Right renal cortex interstitium (tissue), 3 donors: ENCODE measurements at places on chromosomes 4 and X. TPM values are rescaled to one million over a fixed set of nuclear protein-coding genes. Genes with fewer than 3 reads are reported as not detected.
A peak's percentile ranks its signal among the peaks of the same experiment; 100 is the strongest.

GRCh38 chr4:25654031-25654970 lies 1.4 kb upstream of the SLC34A2 start:
- no peak for DNase-seq

Gene PAGE5
- polyA plus RNA-seq = not detected

GRCh38 chr4:130124066-130124465 lies 1028.1 kb downstream of the C4orf33 start:
- no peak for DNase-seq

Gene SMARCA5
- polyA plus RNA-seq = 134 TPM

DNA sequence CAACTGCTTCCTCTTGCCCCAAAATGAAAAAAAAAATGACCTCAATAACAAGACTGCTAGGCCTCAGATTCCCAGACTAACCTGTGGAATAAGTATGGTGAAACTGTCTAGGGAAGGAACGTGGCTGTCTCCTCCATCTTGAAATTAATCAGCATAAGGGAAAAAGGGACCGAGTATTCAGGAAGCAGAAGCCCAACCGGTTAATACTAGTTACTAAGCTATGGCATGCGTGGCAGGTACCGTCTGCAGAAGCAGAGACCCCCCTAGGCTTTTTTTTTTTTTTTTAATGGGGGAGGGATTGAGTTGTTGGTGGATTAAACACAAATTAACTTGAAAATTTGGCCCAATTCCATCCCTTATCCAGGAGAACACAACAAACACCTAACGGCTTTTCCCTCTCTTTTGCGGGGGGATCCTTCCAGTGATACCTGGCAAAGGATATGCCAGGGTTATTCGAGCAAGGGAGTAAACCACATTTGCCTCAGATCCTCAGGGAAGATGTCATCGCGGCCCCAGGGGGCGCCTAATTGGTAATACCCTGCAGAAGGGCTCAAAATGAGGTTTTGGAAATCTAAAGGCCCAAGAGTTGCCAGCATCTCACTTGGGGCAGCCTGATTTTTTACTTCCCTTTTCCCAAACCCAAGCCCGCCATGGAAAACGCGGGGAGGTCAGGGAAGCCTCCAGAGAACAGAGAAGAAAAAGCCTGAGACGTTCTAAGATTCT lies 893 bp downstream of the RLIM start:
- peak; percentile 15 for DNase-seq

DNA sequence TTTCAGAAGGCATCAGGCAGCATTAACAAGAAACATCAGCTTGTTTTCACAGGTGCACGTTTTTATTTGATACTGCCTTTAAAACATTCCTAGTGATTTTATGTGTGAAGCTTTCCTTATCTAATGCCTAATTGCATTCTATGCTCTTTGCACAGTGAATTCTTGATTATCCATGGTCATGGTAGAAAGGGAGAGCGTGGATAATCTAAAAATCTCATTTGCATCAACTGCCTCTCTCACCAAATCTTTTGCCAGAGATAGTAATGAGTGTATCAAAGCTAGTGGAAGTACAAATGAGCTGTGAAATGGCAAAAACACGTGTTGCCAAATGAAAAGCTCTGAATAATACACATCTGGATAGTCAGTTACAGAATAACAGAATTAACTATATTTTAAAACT lies 170.5 kb downstream of the NAA11 start:
- no peak for DNase-seq
